ENCODE measurements at places on chromosomes 2 and 18.

DNA sequence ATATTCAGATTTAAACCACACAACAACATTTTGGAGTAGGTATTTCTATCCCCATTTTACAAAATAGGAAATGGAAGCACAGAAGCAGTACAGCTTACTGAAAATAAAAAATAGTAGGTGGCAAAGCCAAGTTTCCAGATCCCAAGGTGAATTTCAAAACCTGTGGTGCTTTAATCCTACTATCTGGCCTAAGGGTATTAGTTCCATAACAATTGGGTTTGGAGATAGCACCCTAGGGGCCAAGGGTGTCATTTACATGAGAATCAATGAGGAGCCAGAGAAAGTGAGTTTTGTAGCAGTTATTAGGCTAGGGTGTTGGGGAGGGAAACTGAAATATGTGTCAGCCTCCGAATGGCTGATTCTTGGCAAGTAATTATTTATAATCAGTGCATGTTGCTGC, 24.9 kb downstream of the OSBPL6 start:
- no peak for DNase-seq

DNA sequence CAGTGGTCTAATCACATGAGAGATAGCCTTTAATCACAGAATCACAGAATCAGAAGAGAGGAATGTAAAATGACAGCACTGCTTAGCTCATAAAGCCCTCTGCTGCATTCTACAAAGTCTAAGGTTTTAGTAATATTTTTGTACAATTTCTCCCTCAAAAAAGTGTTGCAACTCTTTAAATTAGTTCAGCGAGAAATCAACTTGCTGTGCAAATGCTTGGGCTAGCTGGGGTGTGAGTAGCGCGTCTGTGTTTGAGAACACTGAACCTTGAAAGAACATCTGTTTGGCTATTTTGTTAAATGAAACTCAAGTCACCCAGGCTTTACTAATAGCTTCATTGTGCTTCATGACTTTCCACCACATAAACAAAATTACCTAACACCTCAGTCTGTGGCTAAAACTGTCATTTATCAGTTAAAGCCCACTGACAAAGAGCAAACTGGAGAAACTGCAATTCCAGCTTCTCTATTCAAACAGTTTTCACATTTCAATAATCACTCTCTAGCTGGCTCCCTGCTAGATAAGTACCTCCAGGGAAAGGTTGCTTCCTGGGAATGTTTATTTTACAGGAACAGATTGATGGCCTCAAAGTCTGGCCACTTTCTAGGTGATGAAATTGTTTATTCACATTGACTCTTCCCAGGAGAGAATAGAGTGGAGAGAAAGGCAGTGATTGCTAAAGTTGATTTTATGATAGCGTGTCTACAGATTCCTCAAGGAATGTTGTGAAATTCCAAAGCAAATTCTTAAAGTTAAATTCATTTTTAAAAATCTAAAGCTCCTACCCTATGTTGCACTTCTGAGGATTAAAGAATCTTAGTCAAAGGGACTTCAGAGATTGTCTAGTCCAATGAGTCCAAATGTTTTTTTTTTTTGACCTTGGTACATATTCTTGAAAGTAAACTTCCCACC, 36.0 kb upstream of the STAT1 start:
- DNase-seq: peak; percentile 15

DNA sequence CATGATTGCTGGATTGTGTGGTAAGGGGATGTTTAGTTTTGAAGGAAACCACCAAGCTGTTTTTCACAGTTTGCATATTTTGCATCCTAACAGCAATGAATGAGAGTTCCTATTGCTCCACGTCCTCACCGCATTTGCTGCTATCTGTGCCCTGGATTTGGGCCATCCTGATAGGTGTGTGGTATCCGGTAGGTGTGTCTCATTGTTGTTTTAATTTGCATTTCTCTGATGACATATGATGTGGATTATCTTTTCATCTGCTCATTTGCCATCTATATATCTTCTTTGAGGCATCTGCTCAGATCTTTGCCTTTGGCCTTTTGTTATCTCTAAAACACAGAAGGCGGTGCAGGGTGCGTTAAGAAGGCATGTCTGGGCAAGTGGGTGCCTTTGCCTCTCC, 73.3 kb downstream of the LONRF2 start:
- DNase-seq: no peak

DNA sequence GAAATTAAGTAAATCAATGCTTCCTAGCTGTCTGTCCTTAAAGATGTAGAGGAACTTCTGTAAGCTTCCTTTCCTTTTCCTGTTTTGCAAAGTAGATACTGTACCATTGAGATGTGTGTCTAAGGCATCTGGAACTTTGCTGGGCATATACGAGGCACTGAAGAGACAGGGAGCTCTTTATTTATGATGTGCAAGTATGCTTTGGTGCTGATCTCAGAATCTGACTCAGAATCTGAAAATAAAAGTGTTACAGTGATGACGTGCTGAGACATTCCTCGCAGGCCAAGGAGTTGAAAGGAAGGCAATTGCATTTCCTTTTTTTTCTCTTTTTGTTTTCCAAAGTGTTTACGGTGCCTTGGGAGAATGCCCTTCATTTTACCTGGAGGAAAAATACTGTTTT, 230.9 kb upstream of the RGPD4 start:
- DNase-seq: no peak

DNA sequence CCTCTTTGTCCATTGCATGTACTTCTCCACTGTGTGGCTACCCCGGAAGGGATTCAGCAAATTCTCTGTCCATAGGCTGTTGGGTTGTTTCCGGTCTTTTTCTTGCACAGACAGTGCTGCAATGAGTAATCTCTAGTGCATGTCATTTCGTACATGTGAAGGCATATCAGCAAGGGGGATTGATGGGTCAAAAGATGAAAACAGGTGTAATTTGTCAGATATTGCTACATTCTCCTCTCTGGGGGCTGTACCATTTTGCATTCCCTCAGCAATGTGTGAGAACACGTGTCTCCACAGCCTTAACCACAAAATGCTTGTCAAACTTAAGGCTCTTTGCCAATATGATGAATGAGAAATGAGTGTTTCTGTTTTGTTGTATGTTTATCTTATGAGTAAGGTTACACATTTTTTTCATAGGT, 60.5 kb downstream of the KLHL29 start:
- no peak for DNase-seq

GRCh38 chr2:235806986-235807750, 313.3 kb downstream of the AGAP1 start:
- no peak for DNase-seq

DNA sequence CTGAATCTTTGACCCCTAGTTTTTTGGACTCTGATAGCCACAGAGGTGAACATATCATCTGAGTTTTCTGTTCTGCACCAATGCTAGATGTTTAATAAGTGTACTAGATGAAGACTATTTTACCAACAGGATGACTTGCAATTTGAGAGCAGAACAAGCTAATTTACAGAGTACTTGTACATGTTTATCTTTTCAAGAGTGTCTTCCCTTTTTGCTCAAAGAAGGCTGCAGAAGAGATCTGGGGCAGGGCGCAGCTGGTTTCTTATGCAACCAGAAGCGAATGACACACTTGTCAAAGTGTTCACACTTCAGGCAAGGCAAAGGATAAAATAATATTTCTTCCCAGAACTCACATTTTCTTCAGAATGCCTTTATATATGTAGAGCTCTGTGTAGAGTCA, 86.0 kb downstream of the VWA3B start:
- DNase-seq: no peak

DNA sequence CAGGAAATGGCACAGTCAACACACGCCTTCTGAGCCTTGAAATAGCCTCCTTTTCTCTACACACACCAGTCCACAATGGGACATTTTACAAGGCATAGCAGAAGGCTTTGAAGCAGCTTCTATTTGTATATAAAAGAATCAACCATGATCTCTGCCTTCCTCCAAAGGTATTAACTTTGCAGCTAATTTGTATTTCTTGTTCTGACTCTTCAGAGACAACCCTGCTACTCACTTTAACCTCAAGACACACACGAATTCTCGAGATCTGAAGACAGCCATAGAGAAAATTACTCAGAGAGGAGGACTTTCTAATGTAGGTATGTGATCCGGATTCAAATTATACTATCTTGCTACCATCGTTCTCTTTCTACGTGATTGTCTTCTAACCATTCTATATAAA, 104.6 kb downstream of the VIT start:
- no peak for DNase-seq

DNA sequence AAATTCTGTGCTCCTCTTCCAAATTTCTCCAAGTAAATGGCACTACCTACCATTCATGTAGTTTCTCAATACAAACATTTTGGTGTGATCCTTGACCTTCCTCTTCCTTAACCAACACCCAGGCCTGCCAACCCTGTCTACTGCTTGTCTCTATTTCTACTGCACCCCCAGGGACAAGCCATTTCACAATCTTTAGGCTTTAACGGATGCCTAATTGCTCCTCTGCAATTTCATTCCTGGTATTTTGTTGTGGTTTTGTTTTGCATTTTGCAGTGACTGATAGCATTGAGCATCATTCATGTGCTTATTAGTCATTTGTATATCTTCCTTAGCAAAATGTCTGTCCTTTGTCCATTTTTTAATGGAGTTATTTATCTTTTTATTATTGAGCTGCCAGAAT, 10.0 kb downstream of the FAP start:
- DNase-seq: no peak

- DNase-seq: no peak
Measured at GRCh38 chr2:174662859-174663258, 65.3 kb upstream of the WIPF1 start.

GRCh38 chr2:29165362-29166241, 50.4 kb downstream of the CLIP4 start:
- peak; percentile 1 for DNase-seq

DNA sequence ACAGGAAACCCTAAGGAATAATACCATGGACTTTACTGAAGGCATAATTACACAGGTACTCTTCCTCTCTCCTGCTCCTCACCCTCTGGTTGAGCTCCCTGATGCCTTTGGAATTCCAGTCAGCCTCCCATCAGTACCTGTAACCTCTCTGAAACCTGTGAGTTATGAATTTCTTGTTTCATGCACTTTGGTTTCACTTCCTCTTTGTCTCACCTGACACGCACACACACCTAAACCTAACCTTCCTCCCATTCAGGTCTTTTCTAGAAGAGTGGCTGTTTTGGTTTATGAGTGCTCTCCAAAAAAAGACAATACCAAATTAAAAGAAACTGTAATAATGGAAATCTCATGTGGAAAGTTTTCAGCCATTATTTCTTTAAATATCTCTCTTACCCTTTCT, 451.3 kb upstream of the VWC2L start:
- DNase-seq: no peak

- DNase-seq: no peak
Measured at GRCh38 chr2:48694149-48694548, 61.4 kb downstream of the LHCGR start.

DNA sequence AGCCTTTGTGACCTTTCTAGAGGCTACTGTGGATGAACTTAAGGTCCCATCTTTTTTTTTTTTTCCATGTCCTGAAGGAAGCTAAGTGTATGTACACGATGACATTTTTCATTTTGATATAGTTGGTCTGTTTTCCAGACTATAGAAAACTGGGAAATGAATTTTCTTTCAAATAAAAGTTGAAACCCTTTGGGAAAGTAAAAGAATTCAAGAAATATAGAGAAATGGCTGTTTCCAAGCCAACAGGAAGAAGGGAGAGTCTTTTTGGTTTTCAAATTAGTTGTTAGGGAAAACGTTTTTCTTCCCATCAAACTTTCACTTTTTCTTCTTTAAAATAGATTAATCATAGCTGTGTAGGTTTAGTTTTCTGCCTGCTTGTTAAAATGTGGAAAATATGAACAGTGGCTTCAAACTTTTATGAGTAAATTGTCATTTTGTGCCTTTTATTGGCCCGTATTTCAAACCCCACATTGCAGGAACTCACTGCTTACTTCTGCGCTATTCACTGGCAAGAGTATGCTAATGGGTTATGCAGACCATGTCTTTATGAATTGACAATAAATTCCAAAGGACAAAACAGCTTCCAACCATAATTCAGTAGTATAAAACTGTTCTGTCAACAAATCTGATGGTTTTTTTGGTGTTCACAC, 27.7 kb upstream of the LYPD1 start:
- DNase-seq: no peak

DNA sequence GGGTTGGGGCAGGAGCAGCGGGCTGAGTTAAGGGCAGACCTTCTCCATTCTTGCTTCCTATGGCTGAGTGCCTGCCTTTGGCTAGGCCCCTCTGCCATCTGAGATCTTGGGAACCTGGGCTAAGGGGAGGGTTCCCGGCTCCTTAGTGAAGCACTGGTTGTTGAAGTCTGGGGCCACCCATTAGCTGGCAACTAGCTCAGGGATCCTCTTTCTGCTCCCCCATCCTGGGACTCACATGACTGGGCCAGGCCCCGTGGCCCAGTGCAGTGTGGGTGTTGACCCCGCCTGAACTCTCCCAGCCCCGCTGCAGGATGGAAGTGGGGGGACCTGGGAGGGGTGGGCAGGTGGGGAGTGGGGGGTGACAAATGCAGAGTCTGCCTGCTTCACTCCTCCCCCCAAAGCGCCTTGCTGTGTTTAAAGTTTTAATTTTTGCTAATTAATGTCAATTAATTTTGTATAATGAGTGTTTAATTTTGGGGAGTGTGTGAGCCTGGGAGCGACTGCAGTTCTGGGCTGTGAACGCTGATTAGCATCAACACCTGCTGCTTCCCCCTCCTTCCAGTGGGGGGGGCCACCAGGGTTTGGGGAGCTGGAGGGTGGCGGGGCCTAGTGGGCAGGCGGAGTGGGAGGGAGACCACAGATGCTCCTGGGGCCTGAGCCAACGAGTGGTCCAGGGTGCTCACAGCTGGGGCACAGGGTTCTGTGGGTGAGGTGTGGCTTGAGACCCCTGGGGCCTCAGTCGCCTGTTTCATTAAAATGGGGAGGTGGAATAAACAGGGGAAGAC, 55.2 kb downstream of the EMX1 start:
- DNase-seq: no peak

GRCh38 chr2:232887171-232887850, 17.2 kb downstream of the SNORC start:
- no peak for DNase-seq

DNA sequence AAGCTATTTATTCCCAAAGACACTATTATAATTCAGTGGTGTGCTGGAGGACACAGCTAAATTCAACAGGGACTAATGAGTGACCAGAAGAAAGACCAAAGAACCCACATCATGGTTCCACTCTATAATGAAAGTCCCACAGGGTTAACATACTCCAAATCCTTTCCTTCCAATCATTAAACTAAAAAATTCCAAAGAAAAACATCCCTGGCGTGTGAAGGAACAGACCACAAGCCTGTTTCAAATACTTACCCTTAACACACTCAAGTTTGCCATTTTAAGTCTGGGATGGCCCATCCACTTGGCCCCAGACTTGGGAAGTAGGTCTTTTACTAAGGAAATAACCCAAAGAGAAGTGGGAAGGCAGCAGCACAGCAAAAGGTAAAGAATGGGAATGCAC, 150.1 kb upstream of the CCDC150 start:
- DNase-seq: no peak

DNA sequence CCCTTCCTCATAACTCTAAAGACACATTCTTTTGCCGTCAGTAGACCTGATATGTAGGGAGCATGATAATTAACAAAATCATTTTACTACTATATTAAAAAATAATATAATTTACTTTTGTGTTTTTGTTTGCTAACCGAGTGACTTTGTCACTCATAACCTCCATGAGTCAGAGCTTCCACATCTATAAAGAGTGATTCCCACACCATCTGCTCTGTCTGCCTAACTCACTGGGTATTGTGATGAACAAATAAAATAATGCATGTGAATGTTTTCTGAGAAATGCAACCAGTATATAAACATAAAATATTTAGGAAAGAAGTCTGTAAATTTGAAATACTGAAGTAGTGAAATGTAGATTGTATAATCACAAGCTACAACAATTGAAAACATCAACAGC, 123.4 kb upstream of the DSEL start:
- no peak for DNase-seq

GRCh38 chr2:163730556-163730955, 5.3 kb downstream of the FIGN start:
- DNase-seq: no peak
